ENCODE measurements at places on chromosomes 2 and 18.

GRCh38 chr2:161055289-161055688, 104.9 kb upstream of the TANK start:
- no peak for DNase-seq

GRCh38 chr2:204415406-204416181, 129.7 kb upstream of the PARD3B start:
- no peak for DNase-seq

DNA sequence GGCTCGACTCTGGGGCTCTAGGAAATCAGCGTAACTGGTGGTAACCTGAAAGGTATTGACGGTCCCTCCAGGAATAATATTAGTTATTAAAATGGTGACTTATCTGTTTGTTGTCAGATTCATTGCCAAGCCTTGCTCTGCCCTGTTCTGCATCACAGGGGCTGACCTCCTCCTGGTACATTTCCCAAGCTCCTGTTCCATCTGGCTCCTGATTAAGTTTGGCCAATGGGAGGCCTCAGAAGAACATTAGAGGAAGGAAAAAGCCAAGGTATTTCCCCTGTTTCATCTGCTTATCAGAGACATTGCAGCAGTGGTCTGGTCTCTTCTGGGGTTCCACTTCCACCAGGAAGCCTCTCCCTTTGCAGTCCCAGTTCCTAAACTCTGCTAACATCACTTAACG, 527.0 kb downstream of the TNS1 start:
- DNase-seq: no peak

GRCh38 chr2:197889041-197889440, 84.6 kb downstream of the PLCL1 start:
- peak; percentile 41 for DNase-seq

All from HS-5 (cell line).